ENCODE measurements at places on chromosomes 2 and 18.

GRCh38 chr2:15346624-15347023, 214.5 kb downstream of the NBAS start:
- DNase-seq: no peak

GRCh38 chr2:231665245-231666170, 42.8 kb upstream of the PTMA start:
- no peak for DNase-seq

DNA sequence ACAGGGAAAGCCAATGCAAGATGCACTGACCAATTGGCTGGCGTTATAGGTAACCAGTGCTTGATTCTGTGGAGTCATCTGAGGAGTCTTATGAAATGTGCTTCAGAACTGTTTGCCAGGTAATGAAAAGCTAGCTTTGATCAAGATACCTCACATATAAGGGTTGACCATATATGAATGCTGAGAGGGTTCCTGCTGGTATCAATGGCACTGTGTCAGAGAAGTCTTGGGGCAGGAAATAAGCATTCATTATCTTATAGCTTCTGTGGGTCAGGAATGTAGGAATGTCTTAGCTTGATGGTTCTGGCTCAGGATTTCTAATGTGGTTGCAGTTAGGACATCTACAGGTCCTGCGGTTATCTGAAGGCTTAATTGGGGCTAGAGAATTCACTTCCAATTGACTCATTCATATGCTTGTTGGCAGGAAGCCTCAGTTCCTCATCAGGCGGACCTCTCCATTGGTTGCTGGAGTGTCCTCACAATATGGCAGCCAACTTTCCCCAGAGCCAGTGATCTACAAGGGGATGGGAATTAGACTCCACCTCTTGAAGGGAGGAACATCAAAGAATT, 22.1 kb upstream of the TCF7L1 start:
- DNase-seq: no peak

DNA sequence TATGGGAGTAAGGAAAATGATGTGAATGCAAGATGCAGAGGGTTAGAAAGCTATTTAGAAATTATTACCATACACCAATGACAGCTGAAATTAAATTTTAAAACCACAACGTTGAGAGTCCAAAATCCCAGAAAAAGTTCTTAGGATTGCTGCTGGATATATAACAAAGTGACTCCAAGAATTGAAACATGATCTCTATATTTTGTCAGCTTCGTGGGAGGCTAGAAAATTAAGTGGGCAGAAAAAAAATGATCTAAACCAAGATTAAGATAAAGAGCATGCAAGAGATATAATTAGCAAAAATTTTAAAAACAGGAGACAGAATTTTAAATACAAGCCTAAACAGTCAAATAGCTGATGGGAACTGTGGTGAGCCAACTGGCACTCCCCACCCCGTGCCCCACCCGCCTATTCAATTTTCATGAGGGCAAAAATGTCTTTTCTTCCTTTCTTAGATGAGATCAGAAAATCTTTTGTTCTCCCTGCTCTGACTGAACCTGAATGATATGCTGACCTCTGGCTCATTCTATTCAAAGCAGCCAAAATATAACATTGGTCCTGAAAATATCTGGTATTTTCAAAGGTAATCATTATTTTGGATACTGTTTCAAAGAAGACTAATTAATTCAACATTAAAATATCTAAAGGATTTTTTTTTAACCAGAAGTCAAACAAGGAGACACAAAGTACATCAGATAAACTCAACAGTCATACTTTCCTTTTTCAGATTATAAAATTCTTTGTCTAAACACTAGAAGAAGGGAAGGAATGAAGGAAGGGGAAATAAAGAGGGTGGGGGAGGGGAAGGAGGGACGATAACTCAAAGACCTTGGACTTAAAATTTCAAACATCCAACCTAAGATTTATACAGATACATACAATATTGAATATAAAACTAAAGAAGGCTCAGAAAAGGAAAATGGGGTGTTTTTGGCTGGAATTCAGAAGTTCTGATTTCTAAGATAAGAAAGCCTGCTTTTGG, 12.2 kb downstream of the KANSL3 start:
- no peak for DNase-seq

DNA sequence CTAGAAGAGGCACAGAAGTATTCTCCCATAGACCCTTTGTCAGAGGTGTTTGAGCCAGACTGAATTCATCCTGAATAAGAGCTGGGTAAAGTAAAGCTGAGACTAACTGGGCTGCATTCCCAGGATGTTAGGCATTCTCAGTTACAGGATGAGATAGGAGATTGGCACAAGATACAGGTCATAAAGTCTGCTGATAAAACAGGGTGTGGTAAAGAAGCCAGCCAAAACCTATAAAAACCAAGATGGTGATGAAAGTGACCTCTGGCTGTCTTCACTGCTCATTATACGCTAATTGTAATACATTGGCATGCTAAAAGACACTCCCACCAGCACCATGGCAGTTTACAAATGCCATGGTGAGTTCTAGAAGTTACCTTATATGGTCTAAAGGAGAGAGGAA, 364.9 kb upstream of the TMEFF2 start:
- DNase-seq: no peak

- peak; percentile 86 for DNase-seq
These were observed 57.8 kb upstream of the TXNDC2 start for GRCh38 chr18:9827793-9828505.

Measured in A549 (cell line).